Activated CD4-positive, alpha-beta T cell treated with anti-CD3 and anti-CD28 coated beads for 24 hours (primary cell): ENCODE measurements at places on chromosomes 7 and 10.

GRCh38 chr7:23205577-23205908, 23.7 kb downstream of the NUP42 start:
- no peak for DNase-seq

DNA sequence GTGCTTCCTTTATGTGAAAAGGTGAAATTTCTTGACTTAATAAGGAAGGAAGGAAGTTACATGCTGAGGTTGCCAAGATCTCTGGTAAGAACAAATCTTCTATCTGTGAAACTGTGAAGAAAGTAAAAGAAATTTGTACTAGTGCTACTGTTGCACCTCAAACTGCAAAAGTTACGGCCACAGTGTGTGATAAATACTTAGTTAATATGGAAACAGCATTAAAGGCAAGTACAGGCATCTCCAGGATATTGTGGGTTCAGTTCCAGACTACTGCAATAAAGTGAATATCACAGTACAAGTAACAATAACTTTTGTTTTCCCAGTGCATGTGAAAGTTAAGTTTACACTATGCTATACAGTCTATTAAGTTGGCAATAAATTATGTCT, 22.8 kb upstream of the ZNF282 start:
- no peak for DNase-seq

GRCh38 chr7:130070861-130071622, 708 bp downstream of the KLHDC10 start:
- DNase-seq, result no peak

- no peak for DNase-seq
Observed at GRCh38 chr10:80350251-80350650, 6.3 kb downstream of the DYDC1 start.

DNA sequence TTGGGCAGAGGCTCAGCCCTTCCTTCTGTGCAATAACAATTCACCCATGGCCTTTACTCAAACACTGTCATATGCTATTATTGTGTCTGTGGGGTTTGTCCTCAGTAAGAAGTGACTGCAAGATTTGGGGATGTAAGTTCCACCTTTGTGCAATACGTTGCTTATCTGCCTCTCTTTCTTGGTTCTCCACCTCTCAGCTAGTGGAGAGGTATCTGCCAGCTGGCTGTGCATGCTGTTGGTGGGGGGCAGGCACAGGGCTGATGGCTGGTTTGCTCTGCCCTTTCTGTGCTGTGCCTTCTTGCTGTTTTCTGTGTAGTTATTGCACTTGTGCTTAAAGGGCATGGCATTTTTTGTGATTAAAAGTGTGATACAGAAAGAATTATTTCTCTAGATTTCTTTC, 36.2 kb downstream of the CNNM1 start:
- DNase-seq, result no peak

- DNase-seq, result no peak
Observed at GRCh38 chr10:33732161-33732680, 397.8 kb upstream of the NRP1 start.

- DNase-seq, result no peak
Observed at GRCh38 chr7:41912851-41913567, 210.1 kb upstream of the INHBA start.

- DNase-seq, result no peak
Observed at GRCh38 chr7:119959811-119960210, 313.2 kb upstream of the KCND2 start.

DNA sequence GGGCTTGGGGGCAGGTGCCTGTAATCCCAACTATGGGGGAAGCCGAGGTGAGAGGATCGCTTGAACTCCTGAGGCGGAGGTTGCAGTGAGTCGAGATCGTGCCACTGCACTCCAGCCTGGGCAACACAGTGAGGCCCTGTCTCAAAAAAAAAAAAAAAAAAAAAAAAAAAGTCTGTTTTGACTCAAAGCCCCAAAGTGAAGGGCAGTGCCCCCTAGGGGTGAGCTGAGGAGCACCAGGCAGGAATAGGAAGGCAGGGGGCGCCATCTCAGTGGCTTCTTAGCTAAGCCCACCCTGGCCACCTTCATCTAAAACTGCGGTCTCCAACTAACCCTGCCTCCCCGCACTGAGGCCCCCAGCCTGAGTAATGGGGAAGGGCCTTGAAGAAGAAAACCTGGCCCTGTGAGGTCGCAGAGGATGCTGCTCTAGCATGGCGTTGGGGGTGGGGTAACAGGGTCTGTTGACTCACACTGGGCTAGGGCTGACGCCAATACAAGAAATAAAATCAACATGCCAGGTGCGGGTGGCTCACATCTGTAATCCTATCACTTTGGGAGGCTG, 9.8 kb downstream of the PODXL start:
- DNase-seq, result no peak

DNA sequence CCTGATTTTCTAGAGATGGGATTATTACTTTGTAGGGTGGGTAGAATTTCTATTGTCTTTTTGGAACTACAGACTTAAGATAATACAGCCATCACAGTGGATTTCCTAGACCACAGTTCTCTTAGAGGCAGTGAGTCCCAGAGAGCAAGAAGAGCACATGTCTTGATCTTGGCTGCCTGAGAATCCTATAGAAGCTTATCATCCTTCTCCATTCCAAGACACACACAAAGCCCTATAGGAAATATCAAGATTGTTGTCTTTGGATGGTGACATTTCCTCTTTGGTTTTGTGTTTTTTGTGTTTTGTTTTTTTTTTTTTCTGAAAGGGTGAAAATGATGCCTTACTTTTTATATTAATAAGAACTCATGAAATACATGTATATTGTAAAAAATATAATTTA, 143.1 kb downstream of the AHR start:
- DNase-seq, result no peak

GRCh38 chr10:50511492-50512213, 112.1 kb downstream of the SGMS1 start:
- no peak for DNase-seq

GRCh38 chr7:31192986-31193385, 140.9 kb downstream of the ADCYAP1R1 start:
- no peak for DNase-seq

GRCh38 chr7:51918581-51918980, 602.0 kb upstream of the COBL start:
- no peak for DNase-seq

- no peak for DNase-seq
Observed at GRCh38 chr10:17465328-17466125, 11.1 kb upstream of the ST8SIA6 start.

DNA sequence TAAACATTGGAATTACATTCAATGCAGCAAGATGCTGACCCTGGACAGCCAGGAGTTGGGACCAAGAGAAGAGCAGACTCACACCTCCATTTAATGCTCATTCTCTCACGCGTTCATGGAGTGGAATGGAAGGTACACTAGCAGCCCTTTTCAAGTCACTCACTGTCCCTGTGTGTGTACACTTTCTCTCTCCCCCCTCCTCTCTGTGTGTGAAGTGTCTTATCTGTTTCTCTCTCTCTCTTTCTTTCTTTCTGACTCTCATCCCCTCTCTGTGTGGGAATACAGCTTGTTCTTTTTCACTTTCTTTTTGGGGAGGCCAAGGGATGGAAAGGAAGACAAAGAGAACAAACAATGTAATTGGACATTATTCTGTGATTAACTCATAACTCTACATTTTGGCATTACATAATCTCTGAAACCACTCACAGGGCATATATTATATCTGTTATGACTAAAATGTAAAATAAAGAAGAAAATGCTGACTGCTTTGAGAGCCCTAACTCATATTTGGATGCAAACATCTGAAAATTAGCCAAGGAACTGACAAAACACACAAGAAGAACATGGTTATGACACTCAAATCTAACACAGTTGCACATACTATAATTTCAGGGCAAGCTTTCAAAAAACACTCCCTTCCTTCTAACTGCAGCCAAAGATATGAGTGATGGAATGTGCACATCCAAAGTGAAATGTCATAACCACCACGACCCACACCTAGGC, 188.8 kb downstream of the PARD3 start:
- no peak for DNase-seq

DNA sequence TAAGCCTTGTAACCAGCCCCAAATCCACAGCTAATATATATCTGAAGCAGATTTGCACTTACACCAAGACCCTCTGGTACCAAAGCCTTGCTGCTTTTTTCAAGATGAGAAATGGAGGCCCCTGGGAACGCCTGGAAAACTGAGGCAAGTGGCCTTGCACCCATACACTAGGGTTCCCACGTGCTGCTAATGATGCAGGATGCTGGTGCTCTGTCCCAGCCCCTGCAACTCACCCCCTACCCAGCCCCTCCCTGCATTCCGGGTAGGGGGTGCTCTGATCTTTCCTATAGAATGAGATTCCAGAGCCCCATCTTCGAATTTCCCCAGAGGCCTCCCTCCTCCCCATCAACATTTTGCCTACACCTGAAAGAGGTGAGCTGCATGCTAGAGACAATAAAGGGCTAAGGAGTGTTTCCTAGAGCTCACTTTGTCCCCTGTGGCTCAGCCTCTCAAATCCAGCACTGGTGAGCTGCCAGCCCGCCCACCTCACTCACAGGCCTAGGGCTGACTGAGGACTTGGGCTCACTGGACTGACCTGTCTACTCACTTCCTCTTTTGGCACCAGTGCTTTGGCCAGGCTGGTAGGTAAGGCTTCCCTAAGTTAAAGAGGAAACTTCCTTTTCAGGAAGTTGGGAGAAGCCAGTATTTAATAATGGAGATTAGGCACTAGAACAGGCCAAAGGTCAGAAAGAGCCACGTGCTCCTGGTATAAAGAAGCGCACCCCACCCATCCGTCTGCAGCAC, 9.8 kb downstream of the RBP4 start:
- no peak for DNase-seq

DNA sequence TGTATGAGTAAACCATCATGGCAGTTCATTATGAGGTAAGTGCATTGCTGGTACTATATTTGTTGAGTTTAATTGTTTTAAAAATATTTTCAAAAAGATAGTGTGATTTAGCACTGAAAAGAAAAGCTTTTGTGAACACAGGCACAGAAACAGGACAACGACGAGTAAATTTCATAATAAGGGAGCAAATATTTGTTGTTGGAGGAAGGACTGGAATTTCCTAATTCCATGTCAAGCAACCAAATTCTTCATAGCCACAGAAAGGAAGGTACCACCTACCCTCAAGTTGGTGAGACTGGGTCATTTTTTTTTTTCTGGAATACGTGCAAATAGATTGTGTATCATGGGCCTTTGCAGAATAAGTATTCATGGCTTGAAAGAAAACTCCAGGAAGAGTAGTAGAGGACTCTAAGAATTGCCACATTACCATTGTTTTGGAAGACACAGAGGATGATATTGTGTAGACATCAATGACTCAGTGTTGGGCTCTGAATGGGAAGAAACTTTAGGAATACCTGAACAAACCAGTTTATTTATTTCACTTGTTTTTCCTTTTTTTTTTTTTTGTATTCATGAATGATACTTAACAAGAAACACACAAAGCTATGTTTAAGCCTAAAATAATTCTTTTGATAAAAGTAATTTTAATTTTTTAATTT, 7.8 kb downstream of the UBE2D4 start:
- DNase-seq, result no peak

DNA sequence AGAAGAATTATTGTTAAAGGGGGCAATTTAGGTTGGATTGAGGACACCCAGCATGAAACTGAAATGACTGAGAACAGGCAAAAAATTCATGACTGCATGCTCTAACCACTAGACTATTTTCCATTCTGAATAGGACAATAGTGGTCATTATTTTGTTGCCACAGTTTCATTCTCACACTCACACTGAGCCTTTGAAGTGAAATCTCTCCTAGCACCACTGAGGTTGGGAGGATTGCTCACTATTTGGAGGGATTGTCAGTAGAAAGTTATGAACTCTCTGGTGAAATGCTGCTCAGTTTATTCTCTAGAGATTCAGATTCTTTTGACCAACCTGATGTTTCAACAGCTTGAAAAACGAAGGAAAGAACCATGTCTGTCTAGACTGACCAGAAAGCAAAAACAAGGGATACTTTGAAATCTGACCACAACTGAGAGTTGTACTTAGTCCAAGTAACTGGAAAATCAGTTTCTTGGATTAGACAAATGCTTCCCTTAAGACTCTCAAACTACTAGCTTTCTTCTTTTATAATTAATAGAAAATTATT, 191.2 kb downstream of the DYNC1I1 start:
- no peak for DNase-seq

- DNase-seq, result no peak
Observed at GRCh38 chr7:28488061-28488791, 75.9 kb downstream of the CREB5 start.

DNA sequence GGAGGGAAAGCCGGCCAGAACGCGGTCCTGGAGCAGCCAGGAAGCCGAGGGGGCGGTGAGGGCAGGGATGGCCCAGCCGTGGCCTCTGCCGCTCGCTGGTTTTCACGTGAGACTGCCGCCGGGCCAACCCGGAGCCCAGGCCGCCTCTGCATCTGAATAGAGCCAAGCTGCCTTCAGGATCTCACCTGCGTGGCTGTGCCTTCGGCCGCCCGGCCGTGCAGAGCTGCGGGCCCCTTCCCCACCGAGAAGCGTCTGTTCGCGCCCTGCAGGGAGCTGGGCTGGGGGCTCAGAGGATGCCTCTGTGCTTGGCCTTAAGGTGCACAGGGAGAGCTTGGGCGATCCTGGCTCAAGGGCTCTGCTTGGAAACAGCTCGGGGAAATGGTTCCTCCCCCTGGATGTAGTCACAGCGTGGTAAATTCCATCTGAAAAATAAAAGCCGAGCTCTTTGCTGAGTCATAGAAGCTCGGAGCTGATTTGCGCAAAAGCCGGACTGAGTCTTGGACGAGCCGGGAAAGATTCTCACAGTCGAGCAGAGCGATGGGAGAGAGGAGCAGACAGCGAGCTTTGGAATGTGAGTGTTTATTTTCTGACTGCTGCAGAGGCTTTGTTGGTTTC, at the start of gene JAKMIP3:
TSS of gene JAKMIP3 (plus strand) at position 456 of the 615 bp plus-strand sequence. CDS start 38,863 bp downstream, outside the sequence.
- no peak for DNase-seq

DNA sequence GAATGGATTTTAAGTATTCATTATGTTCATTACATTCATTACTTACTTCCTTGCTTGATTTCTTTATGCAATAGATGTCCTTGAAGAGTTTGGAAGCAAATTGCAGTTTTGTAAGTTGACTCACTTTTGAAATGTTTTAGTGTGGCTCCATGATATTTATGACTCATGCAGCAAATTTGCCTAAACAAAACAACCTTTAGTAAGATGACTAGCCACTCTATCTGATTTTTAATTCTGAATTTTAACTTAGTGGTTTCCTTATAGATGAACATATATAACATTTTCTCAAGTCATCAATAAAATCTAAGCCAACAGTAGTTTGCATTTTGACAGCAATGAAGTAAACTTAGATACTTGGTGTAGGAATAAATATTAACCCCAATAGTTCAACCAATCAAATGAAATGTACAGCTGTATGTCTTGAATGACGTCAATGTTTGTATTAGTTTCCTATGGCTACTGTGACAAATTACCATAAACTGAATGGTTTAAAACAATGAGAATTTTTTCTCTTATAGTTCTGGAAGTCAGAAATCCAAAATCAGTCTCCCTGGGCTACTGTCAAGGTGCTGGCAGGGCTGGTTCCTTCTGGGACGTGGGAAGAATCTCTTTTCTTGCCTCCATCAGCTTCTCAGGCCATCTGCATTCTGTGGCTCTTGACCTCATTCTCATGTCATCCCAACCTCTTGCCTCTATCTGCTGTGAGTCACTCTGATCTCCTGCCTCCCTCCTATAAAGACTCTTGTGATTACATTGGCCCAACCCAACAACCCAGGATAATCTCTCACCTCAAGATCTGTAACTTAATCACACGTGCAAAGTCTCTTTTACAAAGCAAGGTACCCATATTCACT, 73.4 kb downstream of the AHR start:
- DNase-seq, result no peak

GRCh38 chr10:98832196-98832595, 385.5 kb upstream of the HPS1 start:
- DNase-seq, result no peak

GRCh38 chr7:73395538-73396503, 37.8 kb upstream of the FZD9 start:
- DNase-seq, result no peak
